Right atrium auricular region (tissue), 2 donors: ENCODE measurements at places on chromosomes 12 and 14. TPM values are rescaled to one million over a fixed set of nuclear protein-coding genes. Genes with fewer than 3 reads are reported as not detected.

Gene ATF7IP
- 39.7 TPM for total RNA-seq

Gene SLC39A5
- not detected for total RNA-seq

Gene MORN3
- total RNA-seq, result not detected

- DNase-seq, result no peak
Measured at GRCh38 chr12:52358575-52359350, 8.5 kb downstream of the KRT85 start.

DNA sequence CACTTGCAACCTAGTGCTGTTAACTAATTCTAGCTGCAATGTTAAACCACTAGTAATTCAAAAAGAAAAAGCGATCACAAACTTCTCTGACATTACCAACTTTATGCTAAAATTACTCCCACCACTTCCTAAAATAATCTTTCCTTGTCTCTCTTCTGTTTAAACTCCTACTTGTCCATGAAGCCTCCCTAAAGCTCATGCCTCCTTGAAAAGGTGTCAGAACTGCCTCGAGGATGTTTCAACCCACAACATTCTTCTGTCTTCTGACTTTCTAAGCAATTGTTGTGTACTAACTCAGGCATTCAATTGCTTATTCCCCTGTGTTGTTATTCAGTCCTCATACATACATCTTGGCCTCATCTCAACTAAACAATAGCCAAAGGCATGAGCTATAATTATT lies 5.9 kb downstream of the GNPTAB start:
- DNase-seq, result no peak
